ENCODE measurements at places on chromosomes 6 and 20.
A peak's percentile ranks its signal among the peaks of the same experiment; 100 is the strongest.

- DNase-seq = no peak
Measured at GRCh38 chr6:10431423-10432164, 16.7 kb upstream of the TFAP2A start.

- DNase-seq = no peak
Measured at GRCh38 chr20:45077559-45077958, 23.4 kb downstream of the KCNS1 start.

- no peak for DNase-seq
Measured at GRCh38 chr20:38023181-38024001, 9.9 kb downstream of the TTI1 start.

GRCh38 chr20:49270736-49271135, 7.1 kb downstream of the ZNFX1 start:
- DNase-seq = no peak

GRCh38 chr6:4568138-4568537, 208.1 kb upstream of the CDYL start:
- DNase-seq = no peak

DNA sequence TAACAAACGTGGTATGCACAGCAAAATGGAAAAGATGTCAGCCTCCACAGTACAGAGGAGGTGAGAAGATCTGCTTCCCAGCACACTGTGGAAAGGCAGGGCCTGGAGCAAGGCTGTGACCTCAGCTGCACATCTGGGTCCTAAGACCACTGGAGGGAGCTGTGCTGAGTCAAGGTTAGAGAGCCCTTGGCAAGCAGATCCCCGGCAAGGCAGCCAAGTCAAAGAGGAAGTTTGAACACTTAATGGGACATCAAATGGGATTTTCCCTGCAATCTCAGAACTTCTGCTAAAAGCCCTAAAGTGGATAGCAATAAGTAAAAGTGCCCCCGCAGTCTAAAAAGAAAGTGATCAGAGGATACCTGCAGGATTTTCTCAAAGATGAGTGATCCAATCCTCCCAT, 39.5 kb downstream of the UNC5CL start:
- DNase-seq = no peak

GRCh38 chr6:24431045-24431451, 28.3 kb downstream of the MRS2 start:
- DNase-seq = peak; percentile 43

- DNase-seq = peak; percentile 27
Measured at GRCh38 chr6:16129623-16130401, 926 bp downstream of the MYLIP start.

DNA sequence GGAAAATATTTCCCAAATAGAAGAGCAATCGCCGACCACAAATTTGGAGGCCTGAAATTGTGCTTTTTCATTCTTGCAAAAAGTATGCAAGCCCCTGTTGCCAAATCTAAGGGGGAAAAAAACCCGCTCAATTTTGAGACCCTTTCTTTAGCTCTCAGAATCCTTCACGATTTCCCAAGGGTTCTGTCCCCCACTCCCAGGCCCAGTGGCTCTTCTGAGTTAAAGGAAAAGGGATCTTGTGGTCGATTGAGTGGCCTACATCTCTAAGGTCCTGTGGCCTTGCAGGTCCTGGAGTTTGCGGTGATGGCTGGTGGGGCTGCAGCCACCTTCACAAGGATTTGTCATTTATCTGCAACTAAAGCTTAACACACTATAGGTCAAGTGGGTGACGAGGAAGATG, 1.8 kb downstream of the PAX1 start:
- DNase-seq = no peak

- peak; percentile 29 for DNase-seq
Measured at GRCh38 chr6:159761129-159761872, 544 bp upstream of the ACAT2 start.

GRCh38 chr6:139549561-139550070, 175.2 kb upstream of the CITED2 start:
- DNase-seq = no peak

All from MM.1S (cell line).